ENCODE measurements at places on chromosomes 7 and 10.

DNA sequence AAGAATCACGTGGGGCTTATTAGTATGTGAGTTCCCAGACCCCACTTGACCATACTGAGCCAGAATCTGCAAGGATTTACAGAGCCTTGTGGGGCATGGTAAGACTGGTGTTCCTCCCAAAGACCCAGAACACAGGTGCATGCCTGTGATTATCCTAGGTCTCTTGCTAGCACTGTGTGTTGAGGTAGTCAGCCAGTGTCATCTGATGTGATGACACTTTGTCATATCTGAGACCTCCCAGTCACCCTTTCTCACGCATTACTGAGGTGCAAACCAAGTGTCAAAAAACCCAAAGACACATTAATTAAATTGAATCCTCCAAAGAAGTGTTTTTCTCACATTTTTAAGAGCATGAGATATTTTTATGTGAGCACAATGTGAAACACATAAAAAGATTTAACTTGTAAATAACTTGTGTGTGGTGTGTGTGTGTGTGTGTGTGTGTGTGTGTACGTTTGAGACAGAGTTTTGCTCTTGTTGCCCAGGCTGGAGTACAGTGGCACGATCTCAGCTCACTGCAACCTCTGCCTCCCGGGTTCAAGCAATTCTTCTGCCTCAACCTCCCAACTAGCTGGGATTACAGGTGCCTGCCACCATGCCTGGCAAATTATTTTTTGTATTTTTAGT is 162.0 kb upstream of the PRPS1L1 start:
- DNase-seq: no peak

- no peak for DNase-seq
Measured at GRCh38 chr10:34491678-34492077, 323.4 kb downstream of the PARD3 start.

GRCh38 chr7:36487756-36488336 is 98.2 kb downstream of the ANLN start:
- DNase-seq: peak; percentile 16

DNA sequence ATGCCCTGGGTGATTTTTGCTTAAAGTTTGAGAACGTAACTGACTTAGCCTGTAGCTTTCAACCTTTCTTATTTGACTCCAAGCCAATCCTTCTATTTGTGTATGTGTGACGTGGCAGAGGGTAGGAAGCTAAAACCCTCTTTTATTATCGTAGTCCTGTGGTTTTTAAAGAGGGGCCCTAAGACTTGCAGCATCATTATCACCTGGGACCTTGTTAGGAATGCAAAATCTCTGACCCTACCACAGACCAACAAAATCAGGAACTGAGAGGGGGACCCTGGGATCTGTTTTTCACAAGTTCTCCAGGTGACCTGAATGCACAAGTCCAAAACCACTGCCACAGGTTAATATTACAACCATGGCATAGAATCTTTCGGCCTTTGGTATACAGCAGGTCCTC is 80.1 kb downstream of the OSBPL3 start:
- no peak for DNase-seq

- DNase-seq: no peak
Measured at GRCh38 chr7:151801782-151802468, 75.0 kb downstream of the PRKAG2 start.

- DNase-seq: no peak
Measured at GRCh38 chr7:41956705-41957104, 253.8 kb upstream of the INHBA start.

DNA sequence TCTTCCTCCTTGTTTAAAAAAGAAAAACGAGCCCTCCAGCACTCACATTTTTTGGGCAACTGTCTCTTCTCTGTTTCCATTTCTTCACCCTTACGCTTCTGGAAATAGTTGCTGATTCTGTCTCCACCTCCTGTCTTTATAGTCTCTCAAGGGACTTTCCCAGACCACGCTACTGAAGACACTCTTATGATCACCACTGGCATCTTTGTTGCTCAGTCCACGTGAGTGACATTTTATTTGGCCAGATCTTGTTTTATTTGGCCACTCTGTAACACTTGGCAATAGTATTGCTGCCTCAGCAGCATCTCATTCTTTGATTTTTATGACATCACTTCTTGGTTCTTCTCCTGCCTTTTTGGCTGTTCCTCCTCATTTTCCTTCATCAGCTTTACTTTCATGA is 21.6 kb upstream of the NME8 start:
- no peak for DNase-seq

DNA sequence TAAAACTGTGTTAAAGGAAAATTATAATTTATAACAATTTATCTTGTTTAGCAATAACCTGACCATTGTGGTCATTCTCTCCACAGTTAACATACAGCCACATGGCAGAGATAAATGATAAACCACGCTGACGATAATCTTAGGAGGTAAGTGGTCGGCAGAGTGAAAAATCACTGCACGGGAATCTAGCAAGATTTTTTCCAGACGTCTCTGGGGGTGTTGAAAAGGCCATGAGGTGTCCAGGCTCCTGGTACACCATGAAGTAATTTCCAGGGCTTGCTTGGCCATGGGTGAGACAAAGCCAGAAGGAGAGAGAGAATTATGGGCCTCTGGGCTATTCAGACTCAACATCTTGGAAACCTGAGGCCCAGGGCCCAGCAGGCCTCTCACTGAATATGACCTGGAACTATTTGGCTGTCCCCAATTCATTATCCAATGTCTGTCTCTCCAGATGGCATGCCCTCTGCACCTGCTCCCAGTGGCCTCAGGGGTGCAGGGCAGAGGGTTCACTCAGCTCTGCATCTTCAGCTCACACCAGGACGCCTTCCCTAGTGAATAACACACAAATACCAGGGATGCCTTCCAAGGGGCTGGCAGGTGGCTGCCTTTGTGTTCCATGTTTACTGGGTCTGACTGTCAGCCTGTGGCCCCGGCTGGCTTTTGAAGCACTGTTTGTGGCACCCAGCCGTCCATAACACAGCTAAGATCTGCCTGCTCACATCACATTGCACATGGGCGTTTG is 590.4 kb upstream of the PFKP start:
- no peak for DNase-seq

- DNase-seq: no peak
Measured at GRCh38 chr7:107332488-107333269, 137.2 kb upstream of the GPR22 start.

DNA sequence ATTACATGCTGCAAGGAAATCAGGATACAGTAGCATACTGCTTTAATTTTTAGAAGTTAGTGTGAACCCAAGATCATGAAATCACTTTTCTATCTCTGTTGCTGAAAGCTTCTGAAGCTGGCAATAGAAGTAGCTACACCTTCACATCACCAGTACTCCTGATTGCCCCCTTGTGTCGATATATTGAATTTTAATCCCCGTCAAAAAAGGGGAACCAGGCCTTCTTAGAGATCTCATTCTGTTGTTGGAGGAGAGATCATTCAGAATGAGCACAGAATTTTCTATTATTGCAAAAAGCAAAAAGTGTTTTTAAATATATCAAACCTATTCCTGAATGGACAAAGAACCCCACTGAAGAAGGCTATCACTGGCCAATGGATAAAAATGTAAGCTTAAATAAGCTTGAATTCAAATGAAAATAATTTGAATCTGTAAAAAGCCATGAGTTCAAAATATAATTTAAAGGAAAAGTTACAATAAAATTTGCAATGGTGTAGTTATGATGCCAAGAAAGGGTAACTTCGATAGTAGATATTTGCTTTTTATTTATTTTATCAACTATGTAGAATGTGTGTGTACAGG is 39.7 kb upstream of the TEX47 start:
- no peak for DNase-seq

Data from activated CD4-positive, alpha-beta T cell treated with anti-CD3 and anti-CD28 coated beads, Interleukin-2, amount 50 U/mL, for 1 hour (primary cell).